ENCODE measurements at places on chromosomes 3 and 15.

DNA sequence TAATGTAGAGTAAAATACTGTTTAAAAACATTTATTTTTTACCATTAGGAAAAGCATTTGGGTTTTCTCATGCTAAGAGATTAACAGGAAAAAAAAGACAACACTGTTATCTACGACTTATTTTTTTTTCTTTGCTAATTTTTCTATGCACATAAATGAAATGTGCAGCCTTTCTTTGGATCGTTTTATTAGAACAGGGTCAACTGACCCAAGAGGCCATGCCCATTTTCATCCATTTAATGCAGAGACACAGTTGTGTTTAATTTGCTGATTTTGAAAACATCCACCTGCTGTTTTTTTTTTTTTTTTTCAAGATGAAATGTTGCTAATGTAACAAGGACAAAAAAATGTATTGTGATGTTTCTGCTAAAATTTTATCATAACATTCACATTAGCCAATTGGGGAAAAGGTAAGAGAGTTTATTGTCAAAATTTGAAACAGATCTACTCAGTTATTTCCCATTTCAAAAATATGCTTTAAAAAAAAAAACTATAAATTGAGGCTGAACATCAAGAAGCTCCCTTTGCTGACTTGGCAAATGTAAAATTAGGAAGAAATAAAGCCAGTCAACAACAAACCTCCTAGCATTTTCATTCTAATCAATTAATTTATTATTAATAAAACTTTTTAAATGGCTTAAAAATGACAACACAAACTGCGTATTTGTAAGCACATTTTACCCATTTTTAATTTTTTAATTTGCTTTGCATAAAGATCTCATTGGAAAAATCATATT lies 485.2 kb downstream of the ROBO2 start:
- no peak for DNase-seq

GRCh38 chr3:107988460-107989175 lies 102.2 kb downstream of the CD47 start:
- DNase-seq = no peak

- no peak for DNase-seq
Observed at GRCh38 chr3:81307221-81307620, 454.2 kb downstream of the GBE1 start.

GRCh38 chr3:156723182-156723619 lies 48.8 kb downstream of the TIPARP start:
- no peak for DNase-seq

DNA sequence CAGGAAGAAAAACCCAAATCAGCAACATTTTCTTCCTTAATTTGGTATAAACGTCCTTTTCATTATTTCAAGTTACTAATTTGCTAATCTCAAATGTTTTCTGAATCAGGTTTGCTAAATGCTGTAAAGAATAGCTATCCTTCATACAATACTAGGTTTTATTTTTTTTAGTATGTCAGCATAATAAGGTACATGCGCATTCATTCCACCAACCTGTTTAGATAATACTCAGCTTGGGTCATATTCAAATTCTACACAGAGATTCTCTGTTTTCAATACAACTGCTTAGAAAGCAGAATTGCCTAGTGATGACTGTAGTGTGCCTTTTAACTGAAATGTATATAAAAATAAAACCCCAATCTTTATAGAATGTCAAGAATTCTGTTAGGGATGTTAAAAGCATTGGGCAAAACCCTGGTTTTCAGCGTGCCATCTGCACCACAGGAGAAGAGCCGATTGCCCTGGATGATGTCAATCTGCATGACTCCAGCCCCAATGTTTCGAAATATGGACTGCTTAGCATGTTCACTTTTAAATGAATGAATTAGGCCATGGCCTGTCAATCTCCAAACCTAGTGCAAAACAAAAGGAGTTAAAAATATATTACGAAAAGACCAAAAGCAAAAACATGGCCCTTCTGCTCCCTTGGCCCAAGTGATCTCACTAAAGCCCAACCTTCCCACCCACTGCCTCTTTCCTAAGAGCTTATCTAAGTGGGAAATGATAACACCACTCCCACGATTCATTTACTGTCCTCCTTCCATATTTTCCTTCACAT lies 107.4 kb downstream of the GLDN start:
- DNase-seq = no peak

- no peak for DNase-seq
Observed at GRCh38 chr15:49887659-49888322, 231.2 kb downstream of the ATP8B4 start.

DNA sequence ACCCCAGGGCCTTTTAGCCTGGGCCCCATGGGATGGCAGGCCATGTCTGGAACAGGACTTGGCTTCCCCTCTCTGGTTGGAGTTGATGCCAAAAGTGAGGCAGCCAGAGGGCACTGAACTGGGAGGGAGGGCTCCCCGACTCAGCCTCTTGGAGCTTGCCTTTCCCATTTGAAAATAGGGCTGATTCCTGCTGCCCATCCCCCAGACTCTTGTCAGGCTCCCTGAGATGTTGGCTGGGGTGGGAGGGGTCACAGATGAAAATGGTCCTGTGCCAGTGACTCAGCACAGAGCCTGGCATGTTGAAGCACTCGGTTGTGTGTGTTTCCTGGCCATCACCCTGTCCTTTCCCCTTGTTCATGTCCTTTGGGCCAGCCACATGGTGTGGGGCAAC lies 6.6 kb downstream of the PPCDC start:
- no peak for DNase-seq

DNA sequence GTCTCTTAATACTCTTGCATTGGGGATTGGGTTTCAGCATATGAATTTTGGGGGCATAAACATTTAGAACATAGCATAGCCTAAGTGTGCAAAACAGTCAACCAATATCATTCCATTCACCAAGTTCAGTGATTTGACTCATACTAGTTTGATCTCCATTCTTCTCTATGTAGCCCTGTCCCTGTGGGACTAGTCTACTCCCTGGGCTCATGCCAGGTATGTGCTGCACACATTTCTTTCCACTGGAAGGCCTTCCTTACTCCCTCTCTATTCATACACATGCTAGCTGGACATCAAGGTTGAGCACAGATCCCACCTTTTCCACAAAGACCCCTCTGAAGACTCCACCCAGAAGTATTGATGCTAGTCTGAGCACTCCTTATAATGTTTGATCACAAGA lies 5.1 kb downstream of the ZDHHC23 start:
- no peak for DNase-seq

DNA sequence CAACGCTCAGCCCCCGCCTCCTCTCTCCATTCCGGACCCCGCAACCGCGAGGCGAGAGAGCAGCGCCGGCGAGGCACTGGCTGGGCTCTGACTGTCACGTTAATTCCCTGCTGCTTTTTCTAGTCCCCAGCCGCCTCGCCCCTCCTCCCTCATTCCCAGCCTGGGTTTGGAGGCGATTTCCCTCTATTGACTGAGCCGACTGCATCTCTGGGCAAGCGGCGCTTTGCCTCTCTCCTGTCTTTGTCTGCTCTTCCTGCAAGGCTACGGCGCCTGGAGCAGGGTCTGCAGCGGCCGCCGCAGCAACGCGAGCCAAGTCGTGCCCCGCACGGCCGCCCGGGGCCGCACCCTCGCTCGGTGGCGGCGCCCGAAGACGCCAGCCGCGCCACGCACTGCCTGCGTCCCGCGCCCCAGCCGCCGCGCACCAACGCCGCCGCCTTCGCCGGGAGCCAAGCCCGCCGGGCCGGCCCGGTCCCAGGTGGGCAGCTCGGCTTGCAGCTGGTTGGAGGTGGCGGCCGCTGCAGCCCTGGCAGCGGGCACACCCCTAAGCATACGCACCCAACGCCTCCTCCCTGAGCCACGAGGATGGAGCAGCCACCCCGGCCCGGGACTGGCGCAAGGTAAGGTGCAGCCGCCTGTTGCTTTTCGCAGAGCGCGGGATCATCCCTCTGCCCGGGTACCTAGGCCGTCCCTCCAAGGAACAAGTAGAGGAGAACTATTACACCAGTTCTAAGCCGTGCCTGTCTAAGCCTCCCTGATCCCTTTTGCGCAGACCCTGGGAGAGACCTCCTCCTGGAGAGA lies at the start of gene LRRC3B:
Gene LRRC3B, plus strand, starts transcription at position 152 of the 798 bp plus-strand sequence. CDS start 86,901 bp downstream, outside the sequence.
- DNase-seq = peak; percentile 22

GRCh38 chr3:99678023-99678422 lies 39.6 kb downstream of the COL8A1 start:
- DNase-seq = no peak

- no peak for DNase-seq
Observed at GRCh38 chr15:66953523-66954229, 111.7 kb upstream of the SMAD3 start.

GRCh38 chr3:4949659-4950058 lies 29.6 kb upstream of the BHLHE40 start:
- no peak for DNase-seq

- DNase-seq = no peak
Observed at GRCh38 chr3:154799800-154800199, 280.3 kb upstream of the MME start.

- no peak for DNase-seq
Observed at GRCh38 chr3:57512166-57512565, 32.0 kb downstream of the DNAH12 start.

GRCh38 chr3:50411229-50411628 lies 51.9 kb upstream of the TMEM115 start:
- DNase-seq = no peak

DNA sequence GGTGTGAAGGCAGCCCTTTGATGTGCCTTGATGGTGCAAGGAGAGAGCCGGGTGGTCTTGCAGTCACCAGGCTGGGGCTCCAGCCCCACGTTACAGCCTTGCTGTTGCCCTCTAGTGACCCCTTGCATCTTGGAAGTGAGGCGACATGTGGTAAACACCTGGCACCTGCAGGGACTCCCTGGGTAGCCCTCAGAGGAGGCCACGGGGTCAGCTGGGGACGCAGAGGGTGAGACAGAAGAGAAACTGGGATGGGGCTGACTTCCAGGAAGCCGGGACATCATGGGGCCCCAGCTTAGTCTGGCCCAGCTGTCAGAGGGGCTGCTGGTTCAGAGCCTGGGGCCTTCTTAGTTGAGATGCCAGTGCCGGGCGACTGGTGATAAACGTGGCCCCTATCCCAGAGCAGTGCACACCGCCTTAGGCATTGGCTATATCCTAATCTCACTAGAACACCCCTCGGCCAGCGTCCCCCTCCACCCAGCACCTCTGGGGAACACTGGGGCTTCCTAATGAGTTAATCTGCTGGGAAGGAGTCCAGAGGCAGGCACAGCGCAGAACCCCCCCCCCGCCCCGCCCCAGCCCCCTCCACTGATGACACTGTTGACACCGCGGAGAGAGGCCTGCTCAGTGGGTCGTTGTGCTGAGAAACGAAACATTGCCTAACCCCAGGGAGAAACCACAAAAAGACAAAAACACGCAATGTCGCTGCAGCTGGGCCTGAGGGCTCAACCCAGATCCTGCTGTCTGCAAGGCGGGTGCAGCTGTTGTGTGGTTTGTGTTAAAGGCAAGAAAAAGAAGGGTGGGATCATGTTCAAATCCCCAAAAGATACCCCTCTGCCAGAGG lies 60.5 kb upstream of the KLF13 start:
- no peak for DNase-seq

GRCh38 chr3:129063841-129064482 lies 3.4 kb downstream of the GP9 start:
- no peak for DNase-seq

GRCh38 chr3:9403463-9403862 lies 6.0 kb downstream of the SETD5 start:
- no peak for DNase-seq

DNA sequence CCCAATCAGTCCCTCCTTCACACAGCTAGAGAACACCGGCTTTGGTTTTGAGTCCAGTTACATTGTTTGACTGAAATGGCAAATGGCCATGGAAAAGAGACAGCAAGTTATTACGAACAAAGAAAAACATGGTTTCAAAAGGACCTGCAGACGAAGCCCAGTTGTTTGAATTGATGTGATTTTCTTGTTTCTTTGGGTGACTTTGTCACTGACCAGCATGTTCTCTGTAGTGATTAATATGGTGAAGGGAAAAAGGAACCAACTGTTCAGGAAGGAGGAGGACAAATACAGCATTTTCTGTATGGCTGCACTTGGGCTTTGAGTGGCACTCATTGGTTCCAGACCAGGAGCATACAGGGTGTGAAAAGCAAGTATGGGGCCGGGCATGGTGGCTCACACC lies 217.4 kb upstream of the TPM1 start:
- peak; percentile 19 for DNase-seq

DNA sequence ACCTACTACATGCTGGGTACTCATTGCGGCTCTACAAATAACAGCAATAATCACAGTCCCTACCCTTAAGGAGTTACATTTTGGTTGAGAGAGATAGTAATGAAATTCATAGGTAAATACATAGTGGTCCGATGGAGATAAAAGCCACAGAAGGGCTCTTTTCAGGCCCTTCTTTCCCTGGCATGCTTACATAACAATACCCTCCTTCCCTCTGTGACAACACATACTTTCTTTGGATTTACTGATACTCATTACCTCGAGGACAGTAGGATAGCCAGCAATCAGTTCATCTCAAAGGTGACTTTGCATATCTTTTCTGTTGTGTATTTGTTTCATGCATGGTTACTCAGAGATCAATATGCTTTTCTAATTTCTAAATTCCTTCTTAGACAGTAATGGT lies 54.5 kb downstream of the HSPBAP1 start:
- DNase-seq = no peak

- DNase-seq = no peak
Observed at GRCh38 chr3:140298569-140299070, 363.6 kb downstream of the CLSTN2 start.

DNA sequence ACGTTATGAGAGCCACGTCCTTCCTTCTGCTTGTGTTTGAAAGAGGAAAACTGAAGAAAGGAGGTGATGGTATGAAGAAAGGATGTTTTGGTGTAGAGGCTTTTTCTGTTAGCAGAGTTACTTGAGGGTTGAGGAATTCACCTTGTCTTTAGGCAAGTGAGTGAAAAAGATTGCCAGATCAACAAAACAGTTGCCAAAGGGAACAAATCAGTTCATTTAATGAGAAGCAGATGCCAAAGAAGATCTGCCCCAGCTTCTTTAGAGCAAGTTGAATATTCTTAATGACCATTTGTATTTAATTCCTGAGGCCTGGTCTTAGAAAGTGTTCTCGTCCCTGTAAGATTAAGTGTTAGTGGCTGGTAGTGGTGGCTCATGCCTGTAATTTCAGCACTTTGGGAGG lies 2.6 kb downstream of the CHCHD6 start:
- DNase-seq = no peak

DNA sequence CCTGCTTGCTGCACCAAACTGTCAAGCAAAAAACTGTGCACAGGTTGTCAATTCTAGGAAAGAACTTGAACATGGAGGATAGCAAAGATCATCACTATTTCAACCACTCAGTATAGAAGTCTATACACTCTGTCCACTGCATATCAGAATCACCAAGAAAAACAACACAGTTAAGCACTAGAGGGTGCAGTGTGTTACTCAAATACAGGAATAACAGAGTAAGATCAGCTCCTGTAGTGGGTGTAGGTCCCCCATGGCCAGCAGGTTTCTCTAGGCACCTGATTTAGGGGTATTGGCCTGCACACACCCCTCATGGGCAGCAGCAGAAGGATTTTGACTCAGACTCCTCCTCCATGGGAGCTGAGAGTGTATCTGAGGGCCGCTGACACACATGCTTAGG lies 464.1 kb downstream of the EPHA6 start:
- DNase-seq = no peak
